ENCODE measurements at places on chromosomes 16 and 17.

DNA sequence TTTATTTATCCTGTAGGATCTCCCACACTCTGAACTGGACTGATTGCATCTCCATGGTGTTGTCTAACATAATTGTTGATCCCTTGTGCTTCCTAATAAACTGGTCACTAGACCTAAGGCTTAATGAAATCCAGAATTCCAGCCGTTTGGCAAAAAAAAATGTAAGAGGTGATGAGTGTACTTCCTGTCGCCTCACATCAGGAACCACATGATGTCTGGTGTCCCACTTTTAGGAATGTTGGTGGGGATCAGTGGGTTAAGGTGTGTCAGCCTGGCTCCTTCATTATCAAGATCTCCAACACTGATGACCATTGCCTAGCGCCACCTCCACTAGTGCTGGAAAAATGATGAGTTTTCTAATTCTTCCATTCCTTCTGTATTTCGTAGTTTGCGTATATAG, 18.6 kb upstream of the LONP2 start:
- DNase-seq: no peak

DNA sequence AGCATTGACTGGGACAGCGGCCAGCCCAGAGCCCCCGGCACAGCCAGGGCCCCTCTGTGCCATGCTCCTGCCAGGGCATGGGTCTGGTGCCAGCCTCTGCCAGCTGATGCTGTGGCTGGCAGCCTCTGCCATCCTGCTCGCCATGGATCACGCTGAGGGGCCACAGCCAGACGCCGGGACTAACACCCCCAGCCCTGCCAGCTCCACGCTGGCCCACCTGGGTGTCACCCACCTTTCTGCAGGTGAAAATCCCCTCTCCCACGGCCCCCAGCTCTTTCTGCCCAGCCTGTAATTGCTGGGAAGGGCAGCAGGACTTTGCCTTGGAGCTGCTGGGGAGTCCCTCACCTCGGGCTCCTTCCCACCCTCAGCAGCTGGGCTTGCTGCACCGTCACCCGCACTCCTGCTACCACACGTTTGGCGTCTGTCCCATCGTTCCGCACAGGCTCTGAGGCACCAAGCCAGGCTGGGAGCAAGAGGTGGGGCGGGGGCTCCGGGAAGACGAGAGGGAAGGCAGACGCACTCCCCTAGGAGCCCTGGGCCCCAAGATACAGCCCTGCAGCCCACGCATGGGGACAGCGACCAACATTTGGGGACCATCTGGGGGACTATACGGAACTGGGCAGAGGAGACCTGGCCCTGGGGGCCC, 42.0 kb upstream of the ACSF3 start:
- no peak for DNase-seq

GRCh38 chr17:72185564-72185963, 64.7 kb downstream of the SOX9 start:
- no peak for DNase-seq

DNA sequence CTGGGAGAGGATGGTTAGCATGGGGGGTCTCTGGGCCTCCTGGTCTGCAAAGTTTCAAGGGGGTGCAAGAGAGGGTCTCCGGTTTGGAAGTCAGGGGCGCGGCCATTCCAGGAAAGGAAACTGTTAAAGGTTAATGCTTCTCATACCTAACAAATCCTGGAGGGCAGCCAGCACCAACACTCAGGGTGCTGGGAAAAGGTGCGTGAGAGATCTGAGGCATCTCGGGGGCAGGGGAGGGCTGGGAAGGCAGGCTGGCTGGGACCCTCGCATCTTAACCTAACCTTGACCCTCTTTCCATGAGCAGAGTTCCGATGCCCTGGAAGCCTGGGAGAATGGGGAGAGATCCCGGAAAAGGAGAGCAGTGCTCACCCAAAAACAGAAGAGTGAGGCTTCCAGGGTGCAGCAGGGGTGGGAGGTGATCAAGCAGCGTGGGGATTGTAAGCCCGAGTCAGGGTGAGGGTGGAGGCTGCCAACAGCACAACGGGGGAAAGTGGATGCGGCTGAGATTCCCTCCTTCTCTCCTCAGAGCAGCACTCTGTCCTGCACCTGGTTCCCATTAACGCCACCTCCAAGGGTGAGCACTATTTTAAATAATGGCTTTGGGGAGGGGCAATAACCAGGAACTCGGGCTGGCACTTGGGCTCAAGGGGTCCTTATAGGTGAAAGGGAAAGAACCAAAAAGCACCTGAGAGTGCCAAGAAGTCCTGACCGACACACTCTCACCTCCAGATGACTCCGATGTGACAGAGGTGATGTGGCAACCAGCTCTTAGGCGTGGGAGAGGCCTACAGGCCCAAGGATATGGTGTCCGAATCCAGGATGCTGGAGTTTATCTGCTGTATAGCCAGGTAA, 996 bp downstream of the TNFSF13 start:
- no peak for DNase-seq

GRCh38 chr17:12547831-12548230, 117.9 kb upstream of the MYOCD start:
- DNase-seq: no peak

DNA sequence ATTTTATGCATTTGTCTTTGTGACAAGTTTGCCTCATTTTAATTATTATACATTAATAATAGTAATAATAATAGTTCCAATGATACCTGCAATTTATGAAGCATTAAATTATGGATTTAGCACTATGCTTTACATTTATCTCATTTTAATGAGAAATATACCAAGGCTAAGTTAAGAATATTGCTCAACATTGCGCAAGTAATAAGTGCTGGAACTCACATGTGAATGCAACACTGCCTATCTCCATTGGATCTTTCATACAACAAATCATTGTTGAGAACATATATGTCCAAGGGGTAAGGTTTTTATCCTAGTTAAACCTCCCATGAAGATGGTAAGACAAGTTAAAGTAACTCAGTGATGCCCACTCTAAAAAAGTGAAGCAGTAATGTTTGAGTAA, 703.7 kb upstream of the SOX9 start:
- no peak for DNase-seq

DNA sequence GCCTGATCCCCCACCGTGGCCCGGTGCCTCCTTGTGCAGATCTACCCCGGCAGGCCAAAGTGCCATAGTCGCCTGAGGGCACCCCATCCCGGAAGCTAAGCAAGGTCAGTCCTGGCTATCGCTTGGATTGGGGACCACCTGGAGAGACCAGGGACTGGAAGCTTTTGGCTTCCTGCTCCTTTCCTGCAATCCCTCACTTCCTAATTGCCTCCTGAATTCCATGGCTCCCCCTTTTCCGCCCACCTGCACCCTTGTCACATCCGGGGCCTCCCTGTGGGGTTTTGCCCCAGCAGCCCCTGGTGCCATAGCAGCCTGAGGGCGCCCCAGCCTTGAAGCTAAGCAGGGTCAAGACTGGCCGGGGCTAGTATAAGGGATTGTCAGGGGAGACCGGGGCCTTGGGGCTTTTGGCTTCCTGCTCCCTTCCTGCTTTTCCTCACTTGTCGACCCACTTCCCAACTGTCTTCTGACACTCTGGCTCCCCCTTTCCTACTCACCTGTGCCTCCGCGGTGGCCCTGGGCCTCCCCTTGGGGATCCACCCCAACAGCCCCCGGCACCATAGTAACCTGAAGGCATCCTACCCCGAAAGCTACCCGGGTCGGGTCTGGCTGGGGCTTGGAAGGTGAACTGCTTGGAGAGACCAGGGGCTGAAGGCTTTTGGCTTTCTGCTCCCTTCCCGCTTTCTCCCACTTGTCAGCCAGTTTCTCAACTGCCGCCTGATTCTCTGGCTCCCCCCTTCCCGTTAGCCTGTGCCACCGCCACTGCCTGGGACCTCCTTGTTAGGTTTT, 2293.6 kb downstream of the TP53TG3F start:
- no peak for DNase-seq

DNA sequence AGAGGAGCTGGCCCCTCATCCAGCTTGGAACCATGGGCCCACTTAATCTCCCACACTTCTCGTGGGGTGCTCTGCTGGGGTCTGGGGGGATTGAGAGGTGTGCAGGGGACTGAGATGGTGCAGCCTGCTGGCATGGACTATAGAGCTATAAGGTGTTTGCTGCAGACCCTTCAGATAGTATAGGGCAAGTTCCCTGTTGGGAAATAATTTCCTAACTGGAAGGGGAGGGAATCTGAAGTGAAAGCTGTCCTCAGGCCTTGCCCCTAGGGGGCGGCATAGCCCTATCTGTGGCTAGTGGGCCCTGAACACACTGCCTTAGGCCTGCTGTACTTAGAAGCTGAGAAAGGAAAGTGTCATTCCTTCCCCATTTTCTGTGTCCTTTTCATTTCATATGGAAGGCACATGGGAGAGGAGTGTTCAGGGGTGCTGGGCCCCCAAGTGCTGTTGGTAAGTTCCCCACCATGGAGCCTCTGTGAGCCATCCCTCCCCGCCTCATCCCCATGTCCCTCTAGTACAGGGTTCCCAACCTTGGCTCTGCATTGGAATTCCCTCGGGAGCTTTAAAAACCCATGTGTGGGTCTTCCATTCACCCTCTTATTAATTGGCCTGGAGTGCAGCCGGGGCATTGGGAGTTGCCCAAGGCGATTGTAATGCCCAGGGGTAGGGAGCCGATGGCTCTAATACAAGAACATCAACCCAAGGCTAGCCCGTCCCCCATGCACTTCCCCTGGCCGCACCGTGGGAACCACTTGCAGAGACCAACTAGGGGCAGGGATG, 19.7 kb downstream of the GOSR2 start:
- peak; percentile 90 for DNase-seq

GRCh38 chr17:67448449-67448848, 71.4 kb downstream of the PITPNC1 start:
- DNase-seq: no peak

DNA sequence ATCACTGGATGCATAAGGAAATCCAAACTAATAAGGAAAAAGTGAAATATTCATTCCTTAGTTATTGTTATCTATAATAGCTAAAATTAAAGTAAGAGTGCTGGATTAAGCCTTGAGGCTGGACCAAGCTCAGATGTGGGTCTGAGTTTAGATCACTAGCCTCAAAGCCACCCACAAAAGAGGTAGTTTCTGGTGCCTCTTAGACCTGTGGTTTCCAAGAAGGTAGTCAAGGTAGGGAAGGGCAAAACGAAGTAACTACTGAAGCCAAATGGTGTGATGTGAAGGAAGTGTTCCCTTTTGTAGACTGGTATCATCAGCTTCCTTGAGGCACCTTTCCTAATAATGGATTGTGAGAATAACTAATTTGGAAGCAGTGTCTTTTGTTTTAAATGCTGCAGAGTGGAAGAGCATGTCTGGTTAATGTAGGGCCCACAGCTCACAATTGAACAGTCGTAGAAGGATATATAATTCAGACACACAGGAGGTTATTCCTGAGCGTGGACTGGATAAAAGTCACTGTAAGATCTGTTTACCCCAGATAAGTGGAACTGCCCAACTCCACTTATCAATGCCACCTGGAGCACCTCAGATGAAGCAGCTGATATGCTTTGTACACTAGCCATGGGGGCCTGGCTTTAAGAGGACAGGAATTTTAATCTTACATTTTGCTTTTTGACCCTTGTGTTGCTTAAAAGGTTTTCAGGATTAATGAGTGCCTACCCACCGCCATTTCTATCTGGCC, 31.7 kb upstream of the LCMT1 start:
- no peak for DNase-seq

Data from GM03348 (cell line).